ENCODE measurements at places on chromosomes 1 and 21.

DNA sequence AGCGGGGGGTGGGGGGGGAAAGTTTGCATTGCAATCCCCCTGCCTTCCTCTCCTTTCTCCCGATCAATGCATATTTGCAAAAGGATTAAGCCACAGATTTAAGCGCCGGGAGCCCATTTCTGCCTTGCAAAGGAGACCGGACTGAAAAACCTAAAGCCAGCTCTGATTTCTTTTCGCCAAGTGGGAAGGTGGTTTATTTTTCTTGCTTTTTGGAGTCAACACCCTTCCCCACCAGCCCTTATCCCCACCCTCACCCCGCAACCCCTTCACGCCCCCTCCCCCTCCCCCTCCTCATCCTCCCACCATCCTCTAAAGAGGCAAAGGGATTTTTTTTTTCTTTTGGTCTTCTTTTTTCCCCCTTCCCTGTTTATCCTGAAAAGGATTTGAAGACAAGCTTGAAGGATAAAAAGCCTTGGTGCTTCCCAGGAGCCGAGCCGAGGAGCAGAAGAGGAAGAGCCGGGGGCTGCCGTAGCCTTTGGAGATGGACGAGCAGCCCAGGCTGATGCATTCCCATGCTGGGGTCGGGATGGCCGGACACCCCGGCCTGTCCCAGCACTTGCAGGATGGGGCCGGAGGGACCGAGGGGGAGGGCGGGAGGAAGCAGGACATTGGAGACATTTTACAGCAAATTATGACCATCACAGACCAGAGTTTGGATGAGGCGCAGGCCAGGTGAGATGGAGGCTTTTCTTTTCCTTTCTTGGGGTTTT lies 513 bp downstream of the PBX1 start:
- no peak for DNase-seq

- no peak for DNase-seq
Observed at GRCh38 chr1:171663036-171663853, 10.8 kb upstream of the MYOC start.

- DNase-seq, result no peak
Observed at GRCh38 chr1:115137191-115137590, 47.9 kb upstream of the TSPAN2 start.

DNA sequence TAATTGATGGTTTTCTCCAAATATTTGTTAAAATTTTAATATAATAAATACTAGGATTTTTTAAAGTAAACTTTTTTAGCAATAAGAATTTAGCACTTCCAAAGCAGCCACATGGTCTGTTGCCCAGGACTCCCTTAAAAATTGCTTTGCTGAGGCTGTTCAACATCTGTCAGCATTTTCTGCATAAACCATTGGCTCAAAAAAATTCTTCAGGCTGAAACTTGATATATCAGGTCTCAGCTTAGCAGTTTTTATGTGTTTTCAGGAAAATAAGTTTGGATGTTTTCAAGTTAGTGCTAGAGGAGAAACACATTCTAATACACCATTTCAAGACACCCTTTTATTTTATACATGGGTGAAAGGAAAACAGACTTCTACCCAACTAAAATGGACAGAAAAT lies 69.1 kb upstream of the C1orf105 start:
- DNase-seq, result no peak

GRCh38 chr1:177983482-177984135 lies 13.8 kb upstream of the SEC16B start:
- no peak for DNase-seq

GRCh38 chr1:210901981-210902770 lies 231.8 kb downstream of the KCNH1 start:
- DNase-seq, result no peak

DNA sequence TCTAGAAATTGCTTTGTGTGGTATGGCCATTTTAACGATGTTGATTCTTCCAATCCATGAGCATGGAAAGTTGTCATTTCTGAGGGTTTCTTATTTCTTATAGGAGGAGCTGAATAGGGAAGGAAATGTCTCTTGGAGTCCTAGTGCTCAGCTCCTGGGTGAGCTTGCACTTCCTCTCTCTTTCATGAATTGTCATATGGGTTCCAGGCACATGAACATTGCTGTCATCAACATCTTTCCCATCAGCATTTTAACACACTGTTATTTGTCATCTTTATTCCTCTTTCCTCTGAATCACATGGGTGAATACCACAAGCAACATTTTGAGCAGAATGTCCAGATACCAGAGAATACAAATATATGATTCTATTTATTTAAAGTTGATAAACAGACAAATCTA lies 23.4 kb downstream of the SLAMF6 start:
- no peak for DNase-seq

DNA sequence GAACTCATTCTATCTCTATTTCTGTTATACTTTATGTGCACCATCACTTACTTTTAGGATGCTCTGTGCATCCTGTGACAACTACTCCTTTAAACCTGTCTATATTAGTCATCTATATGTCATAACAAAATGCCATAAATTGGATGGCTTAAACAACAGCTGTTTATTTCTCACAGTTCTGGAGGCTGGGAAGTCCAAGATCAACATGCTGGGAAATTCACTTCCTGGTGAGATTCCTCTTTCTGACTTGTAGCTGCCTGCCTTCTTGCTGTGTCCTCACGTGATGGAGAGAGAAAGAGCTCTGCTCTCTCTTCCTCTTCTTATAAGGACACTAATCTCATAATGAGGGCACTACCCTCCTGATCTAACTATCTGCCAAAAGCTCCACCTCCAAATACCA lies 62.3 kb upstream of the RCOR3 start:
- DNase-seq, result no peak

- DNase-seq, result no peak
Observed at GRCh38 chr1:54885807-54886723, 930 bp downstream of the DHCR24 start.

GRCh38 chr1:27804791-27805190 lies 25.8 kb upstream of the PPP1R8 start:
- no peak for DNase-seq

DNA sequence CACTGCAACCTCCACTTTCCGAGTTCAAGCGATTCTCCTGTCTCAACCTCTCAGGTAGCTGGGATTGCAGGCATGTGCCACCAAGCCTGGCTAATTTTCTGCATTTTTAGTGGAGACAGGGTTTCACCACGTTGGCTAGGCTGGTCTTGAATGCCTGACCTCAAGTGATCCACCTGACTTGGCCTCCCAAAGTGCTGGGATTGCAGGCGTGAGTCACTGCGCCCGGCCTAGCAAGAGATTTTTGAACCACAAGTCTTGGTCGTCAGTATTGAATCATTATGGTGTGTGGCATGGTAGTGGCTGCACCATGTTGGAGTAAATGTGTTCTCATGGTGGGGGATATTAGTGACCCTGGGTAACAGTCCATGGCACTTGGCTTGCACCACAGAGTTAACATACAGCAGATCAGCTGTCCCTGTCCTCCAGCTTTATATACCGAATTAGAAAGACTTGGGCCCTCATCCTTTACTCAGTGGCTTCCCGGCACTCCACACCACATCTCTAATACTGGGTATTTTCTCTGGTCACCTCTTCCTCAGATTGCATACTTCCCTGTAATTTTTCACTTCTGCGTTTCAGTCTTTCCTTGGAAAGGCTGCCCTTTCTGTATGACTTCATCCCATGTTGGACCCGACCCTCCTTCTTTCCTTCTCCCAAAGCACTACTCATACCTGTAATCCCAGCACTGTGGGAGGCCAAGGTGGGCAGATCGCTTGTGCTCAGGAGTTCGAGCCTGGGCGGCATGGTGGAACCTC lies 25.1 kb downstream of the AK4 start:
- DNase-seq, result no peak

- DNase-seq, result no peak
Observed at GRCh38 chr1:76110666-76111065, 36.1 kb downstream of the ST6GALNAC3 start.

DNA sequence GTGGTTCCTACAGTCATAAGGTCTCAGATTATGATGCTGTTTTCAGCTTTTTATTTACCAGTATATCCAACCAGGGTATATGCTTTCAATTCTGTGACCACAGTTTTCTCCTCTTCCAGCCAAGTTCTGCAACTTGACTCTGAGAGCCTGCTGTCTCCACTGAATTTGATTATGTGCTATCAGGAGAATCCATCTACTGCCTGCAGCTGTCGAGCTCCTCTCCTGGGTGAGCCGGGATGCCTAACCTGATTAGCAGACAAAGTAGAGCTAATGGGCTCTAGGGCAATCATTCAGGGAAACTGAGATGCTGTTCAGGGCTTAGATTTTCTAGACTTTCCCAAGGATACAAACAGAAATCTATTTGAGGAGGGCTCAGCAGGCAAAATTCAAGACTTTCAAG lies 271.5 kb upstream of the BEND5 start:
- no peak for DNase-seq

DNA sequence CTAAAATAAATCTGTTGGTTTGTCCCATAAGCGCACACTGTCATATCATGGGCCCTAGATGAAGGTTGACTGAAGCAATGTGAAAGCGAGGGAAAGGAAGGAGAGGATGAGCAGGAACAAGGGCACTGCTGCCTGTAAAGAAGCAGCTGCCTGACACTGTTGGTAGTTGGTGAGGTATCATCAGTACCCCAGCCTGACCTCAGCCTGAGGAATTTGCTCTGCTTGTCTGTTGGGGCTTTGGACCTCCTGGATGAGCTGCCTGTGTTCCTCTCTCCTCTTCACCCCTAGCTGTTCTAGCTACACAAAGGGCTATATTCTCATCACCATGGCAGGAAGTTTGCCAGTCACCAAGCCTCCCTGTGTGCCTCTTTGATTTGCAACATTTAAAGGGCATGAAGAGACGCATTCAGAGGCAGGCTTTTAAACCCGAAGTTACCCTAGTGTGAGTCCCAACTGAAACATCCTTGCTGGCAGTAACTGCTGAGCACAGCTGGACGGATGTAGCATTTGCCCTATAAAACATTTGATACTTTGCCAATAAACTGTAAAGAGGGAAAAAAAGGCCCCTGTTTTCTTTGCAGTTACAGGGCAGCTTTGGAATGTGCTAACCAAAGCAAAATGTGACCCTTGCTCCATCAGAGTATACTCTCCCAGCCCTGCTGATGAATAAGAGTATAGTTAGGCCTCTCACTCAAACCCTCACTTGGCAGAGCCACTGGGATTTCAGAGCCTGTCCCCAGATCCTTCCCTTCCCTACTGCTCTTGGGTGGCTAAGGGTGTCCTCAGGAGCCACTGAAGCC lies 22.2 kb upstream of the SPATA6 start:
- no peak for DNase-seq

DNA sequence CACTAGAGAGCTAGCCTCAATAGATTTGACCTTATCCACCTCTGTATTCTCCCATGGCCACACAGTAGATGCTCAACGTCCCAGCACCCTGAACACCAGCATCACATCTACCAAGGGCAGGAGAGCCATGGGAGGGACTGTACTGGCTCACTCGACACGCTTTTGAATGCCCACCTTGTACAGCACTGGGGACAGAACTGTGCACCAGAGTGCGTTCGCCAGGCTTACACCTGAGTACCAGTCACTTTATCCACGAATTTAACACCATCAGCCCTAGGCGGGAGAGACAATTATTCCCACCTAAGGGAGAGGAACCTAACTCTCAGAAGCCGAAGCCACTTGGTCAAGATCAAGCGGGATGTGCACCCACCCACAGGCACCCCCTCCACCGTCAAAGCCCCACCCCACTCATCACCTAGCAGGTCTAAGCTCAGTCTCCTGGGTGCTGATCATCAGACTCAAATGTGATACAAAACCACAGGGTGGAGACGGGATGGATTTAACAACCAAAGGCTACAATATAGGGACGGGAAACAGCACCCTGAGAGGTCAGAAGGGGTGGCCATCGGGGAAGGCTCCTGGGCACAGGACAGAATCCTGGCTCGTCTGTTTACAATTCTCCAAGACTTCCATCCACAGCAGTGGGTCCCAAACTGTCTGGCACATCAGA lies 110.5 kb downstream of the GLIS1 start:
- no peak for DNase-seq

GRCh38 chr1:169565335-169566271 lies 20.7 kb downstream of the F5 start:
- no peak for DNase-seq

DNA sequence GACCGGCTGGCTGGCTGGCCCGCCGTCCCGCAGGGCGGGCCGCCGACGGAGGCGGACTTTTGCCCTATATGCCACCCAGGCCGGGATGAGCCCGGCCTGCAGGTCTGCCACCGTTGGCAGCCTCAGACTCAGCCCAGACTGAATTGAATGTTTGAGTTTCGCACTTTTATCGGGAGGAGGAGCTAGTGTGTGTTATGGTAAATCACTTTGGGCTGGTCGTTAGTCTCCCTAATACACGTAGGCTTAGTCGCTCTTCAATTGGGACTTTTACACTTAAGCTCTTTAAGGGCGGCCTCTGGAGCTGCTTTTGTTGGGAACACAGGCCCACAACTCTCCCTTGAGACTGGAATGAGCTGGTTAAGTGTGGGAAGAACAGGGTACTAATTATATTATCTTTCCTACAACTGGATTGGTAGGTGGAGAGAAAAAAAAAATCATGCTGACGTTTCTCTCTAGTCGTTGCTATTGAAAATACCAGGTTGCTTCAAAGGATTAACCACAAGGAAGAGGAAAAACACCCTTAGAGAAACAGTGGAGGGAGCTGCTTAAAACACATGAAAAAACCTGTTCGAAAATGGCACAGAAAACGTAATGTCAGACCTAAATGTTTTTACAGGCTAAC lies 1.4 kb upstream of the IRF2BP2 start:
- no peak for DNase-seq

- no peak for DNase-seq
Observed at GRCh38 chr1:168421399-168422004, 122.3 kb downstream of the XCL2 start.

- DNase-seq, result no peak
Observed at GRCh38 chr1:18646786-18647410, 16.3 kb downstream of the PAX7 start.

- DNase-seq, result no peak
Observed at GRCh38 chr1:234554698-234555311, 55.2 kb downstream of the IRF2BP2 start.

- no peak for DNase-seq
Observed at GRCh38 chr1:50271968-50272578, 151.2 kb downstream of the DMRTA2 start.

DNA sequence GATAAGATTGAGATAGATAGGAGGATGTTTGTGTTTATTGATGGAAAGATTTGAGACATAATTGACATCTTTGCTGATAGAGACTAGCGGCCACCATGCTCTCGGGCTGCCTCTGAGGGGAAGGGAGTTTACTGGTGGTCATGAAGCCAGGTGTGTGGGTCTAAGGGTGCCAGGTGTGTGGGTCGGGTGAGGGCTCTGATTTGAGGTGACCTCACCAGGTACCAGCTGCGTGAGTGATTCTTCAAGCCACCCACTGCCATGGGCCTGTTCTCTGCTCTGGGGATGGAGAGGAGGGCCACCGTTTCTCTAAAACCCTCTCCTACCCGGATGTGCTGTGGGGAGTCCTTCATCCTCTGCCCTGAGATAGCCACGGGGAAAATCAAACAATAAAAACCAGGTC lies 3.2 kb downstream of the UBASH3A start:
- no peak for DNase-seq

DNA sequence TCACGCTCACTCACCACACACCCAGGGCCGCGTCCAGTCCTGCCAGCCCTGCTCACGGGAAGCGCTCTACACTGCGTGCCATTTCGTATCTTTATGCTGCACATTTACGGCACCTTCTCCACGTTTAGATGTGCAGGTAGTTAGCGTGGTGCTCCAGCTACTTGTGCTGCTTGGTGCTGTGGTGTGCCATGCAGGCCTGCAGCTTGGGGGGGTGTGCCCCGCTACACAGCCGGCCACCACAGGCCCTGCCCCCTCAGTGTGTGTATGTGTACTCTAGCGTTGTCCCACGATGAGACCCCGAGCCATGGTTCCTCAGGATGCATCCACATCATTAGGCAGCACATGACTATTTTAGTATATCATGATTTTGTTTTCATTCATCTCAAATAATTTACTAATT lies 38.3 kb downstream of the SNAP47 start:
- no peak for DNase-seq
